ENCODE measurements at places on chromosomes 6 and 20.

- DNase-seq, result no peak
These were observed 40.7 kb downstream of the CPXM1 start for GRCh38 chr20:2759603-2760296.

DNA sequence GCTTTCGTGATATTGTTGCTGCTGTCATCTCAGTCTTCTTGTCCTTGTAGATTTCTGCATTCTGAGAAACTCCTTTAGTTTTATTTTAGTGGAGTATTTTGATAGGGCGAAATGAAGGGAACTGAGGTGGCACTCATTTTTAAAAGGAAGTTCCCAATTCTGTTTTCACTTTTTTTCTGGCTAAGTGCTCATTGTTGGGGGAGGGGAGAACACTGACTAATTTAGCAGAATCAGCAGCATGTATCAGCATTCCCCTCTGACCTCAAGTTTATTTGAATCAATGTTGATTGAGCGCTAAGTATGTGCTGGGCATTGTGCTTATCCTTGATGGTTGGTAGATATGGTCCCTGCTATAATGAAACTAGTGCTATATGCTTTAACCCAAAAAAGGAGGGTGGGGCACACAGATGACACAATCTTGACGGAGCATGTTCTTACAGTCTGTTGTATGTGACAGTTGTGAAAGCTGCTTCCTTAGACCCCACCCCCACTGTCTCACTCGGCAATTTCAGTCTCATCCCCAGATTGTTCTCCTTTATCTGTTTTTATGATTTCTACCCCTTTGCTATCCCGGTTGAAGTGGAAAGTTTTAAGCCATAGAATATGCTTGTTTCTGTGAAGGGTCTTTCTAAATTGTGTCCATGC, 262.4 kb downstream of the SOX4 start:
- no peak for DNase-seq

DNA sequence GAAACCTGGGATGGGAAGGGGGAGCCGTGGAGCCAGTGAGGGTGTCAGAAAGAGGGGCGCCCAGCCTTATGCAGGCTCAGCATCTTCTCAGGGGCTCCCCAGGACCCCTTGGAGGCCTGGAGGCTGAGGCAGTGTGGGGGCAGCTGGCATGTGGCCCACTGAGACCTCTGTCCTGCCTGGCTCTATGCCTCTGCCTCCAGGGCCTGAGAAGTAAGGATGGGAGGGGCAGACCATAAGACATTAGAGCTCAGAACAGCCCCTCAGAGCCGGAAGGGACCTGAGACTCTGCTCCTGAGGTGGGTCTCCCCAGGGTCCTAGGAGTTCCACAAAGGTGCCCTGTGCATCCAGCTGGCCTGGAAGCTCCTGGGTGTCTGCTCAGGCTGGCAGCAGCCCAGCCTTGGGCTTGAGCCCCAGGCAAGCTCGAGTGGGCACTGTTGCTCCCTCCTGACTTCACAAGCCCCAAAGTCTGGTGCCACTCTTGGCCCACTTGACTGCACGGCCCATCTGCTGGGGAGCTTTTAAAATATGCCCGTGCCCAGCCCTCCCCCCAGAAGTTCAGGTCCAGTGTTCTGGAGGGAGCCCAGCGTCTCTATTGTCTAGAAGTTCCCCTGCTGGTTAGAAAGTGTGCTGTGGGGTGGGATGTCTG, 126.8 kb downstream of the GRM4 start:
- no peak for DNase-seq

DNA sequence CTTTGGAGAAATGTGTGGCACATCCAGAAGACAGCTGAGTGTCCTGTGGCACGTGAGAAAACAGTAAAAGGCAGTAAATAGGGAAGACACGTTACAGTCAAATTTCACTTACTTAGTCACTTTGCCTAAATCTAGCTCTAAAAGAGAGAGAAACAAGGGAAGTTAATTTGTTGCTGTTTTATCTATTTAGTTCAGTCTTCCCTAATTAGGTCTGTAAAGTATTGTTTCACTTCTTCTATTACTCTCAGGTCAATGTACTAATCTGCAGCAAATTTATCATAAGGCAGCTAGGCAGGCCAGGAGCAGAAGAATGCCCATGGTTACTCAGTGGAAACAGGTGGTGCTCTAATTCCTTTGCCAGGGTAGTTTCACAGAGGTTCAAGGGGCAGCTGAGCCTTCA, 124.3 kb upstream of the CNR1 start:
- DNase-seq, result no peak

DNA sequence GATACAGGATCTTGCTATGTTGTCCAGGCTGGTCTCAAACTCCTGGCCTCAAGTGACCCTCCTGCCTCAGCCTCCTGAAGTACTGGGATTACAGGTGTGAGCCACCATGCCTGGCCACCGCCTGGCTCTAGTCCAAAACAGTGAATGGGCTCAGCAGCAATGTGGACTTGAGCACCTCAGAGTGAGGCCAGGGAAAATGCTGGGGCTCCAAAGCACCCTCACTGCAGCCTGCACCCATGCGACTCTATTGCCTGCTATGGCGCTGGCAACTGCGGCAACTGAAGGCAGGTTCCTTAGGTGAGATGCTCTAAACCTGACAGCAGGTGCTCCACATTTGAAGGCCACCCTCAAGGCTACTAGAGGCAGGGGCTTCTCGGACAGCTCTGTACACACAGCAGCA, 26.5 kb downstream of the MAP1LC3A start:
- no peak for DNase-seq

DNA sequence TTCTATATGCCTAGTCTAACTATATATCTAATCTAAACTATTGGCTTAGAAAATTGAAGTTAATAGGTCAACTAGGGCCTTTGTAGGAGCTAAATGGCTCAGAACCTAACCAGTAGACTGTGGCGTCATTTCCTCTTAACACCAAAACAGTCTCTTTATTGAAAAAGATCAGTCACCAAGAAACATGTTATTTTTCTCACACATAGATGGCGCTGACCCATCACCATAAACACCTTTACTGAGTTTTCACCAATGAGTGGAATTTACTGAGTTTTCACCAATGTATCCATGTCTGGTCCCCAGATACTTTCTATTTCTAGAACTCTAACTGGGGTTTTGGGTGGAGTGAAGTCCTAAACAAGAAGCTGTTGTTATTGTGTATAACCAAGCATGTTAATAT, 636.0 kb downstream of the BCKDHB start:
- no peak for DNase-seq

- DNase-seq, result no peak
These were observed 85.3 kb upstream of the HIVEP1 start for GRCh38 chr6:11926594-11927407.

GRCh38 chr20:58747211-58747610, 54.6 kb downstream of the NPEPL1 start:
- no peak for DNase-seq

GRCh38 chr6:2147766-2148448, 97.5 kb downstream of the GMDS start:
- DNase-seq, result peak; percentile 29

DNA sequence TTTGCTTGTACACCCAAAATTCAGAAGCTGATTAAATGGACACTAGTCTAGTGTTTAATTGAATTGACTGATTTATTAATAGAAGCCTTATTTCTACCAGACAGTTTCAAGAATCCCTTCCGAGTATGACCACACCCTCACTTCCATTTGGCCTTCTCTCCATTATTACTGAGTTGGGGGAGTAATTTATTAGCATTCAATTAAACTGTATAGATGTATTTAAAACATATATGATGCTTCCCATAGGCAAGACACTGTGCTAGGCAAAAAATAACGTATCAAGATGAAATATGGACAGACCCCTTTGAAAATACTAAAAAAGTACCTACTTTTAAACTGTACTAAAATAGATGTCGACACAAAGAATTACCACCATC, 112.9 kb upstream of the PHACTR1 start:
- DNase-seq, result no peak

GRCh38 chr6:108841377-108841855, 6.8 kb upstream of the ARMC2 start:
- no peak for DNase-seq

DNA sequence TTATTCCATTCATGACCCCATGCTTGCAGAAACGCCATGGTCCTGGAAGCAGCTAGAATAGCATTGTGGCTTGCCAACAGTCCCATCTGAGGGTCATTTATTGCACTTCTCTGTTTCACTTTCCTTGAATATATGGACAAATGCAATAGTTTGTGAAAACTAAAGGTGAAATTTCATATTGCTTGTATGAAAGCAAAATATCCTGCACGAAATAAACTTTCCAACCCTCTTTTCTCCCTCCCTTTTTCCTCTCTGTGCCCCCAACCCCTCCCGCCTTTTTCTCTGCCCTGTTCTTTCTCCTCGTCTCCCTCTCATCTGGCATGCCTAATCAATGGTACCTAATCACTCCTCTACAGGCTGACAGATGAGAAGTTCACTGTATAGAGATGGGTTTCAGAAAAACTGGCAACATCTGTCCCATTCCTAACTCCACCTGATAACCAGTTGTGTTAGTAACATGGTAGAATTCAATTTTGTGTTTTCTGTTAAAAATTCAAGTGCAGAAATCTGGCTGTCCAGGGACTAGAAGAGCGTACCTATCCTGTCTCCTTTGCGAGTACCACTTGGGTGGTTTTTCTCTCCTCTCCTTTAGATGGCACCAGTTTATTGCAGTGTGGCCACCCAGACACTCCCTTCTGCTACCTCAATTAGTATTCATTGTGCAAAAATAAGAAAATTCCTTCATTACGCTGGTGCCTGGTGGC, 198.6 kb downstream of the FOXA2 start:
- no peak for DNase-seq

- no peak for DNase-seq
These were observed 61.6 kb downstream of the MDGA1 start for GRCh38 chr6:37636116-37636515.

- no peak for DNase-seq
These were observed 33.3 kb downstream of the EPB41L2 start for GRCh38 chr6:131029626-131030297.

DNA sequence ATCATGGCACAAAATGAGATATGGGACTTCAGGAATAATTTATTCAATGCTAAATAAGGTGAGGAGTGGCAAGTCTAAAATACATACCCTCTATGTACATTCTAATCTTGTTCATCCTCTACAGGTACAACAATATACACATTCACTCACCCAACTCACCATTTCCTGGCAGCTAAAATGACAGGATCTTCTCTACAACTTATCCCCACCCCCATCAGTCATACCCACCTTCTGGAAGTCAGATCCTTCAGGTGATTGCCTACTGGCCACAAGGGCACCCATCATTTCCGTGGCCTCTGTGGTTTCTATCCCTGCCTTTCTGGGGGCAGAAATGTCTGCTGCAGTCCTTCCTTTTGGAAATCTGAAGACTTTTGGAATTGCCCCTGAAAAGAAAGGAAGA, 22.8 kb upstream of the CRIP3 start:
- no peak for DNase-seq

All from AG04449 (cell line).